ENCODE measurements at places on chromosomes 12 and 14.

DNA sequence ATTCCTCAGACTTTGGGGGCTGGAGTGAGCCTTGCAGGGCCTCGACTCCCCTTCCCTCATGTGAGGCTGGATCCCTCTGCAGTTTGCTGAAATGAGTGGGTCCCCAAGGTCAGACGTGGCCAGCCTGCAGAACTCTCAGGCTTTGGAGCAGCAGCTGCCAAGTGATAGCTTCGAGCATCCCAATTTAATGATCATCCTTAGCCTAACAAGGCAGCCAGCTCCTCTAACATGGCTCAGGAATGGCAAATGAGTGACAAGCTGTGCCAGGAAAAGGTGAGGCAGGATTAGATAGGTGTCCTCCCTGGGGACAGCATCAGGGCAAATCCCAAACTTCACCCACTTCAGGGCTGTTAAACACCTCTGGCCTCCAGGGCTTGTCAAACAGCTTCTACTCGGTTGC is 130.7 kb upstream of the PWP1 start:
- DNase-seq = no peak

GRCh38 chr14:71539650-71540285 is 392.5 kb upstream of the RGS6 start:
- no peak for DNase-seq

- DNase-seq = no peak
Observed at GRCh38 chr12:90099288-90099687, 390.6 kb upstream of the ATP2B1 start.

DNA sequence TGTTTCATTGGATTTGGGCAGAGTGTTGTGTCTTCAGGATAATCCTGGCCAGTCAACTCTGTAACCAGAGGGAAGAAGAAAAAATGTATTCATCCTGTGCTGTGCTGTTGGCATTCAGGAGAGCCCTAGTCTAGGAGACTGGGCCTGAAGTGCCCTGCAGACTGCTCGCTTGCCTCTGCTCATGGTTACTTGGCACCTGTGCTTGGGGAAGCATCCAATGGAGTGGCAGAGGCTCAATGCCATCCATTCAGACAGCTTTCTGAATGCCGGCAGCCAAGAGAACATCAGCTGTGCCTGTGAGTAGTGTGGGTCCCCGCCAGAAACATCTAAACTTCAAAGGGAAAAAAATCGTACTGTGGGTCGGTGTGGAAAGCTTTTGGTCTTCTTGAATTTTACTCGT is 124.2 kb downstream of the SRGAP1 start:
- no peak for DNase-seq
